ENCODE measurements at places on chromosomes 3 and 15.
A peak's percentile ranks its signal among the peaks of the same experiment; 100 is the strongest.

DNA sequence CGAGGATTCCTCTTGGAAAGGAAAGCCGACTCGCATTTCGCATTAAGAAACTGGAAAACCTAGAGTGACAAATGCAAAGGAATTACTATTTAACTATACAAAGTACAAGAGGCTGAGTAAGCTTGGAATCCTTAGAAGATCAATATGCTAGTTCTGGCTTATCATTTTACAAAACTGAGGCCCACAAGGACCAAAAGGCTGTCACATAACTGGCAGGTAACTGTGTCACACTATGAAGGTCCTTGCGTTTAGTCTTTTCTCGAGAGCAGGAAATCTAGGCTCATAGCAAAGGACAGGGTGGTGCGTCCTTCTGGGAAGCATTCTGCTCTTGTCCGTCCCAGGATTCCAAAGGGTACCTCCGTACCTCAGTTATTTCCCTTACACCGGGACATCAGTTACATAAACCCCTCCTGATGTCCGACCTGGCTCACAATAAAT, 629 bp downstream of the RPL24 start:
- no peak for DNase-seq

DNA sequence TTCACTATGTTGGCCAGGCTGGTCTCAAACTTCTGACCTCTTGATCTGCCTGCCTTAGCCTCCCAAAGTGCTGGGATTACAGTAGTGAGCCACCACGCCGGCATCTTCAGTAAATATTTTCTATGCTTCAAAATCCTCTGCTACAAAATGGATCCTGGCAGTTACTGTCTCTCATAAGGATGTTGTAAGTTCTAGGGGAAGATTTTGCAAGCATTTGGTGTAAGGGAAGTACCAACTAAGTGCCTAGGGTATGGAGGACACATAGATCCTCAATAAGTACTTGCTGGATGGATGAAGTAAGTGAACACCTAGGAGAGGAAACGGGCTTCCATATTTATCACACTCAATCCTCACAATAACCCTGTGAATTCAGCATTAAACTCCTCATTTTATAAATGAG, 6.6 kb downstream of the TM4SF4 start:
- DNase-seq = no peak

DNA sequence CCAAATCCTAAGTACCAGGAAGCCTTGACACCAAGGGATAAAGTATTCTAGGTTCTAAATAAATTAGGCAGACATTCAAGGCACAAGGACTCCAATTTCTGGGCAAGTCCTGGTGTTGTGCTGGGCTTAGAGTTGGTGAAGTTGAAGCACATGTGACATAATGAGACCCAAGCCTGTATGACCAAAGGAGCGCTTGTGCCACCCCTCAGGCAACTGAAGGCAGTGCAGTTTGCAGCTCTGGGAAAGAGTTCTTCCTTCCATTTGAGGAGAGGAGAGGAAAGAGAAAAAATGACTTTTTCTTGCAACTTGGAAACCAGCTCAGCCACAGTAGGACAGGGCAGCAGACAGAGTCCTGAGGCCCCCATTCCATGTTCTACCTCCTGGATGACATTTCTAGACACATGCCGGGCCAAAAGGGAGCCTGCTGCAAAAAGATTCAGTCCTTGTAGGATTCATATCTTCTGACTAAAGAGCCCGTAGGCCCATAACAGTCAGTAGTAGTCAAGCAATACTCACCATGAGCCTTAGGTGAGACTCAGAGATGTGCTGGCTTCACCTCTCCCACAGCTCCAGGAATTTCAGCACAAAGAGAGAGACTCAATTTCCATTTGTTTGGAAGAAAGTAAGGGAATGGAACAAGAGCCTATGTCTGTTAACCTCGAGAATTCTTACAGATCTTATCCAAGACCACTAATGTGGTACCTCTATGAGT, 588.8 kb upstream of the BCHE start:
- DNase-seq = no peak

- DNase-seq = no peak
Observed at GRCh38 chr3:73144828-73145227, 83.4 kb downstream of the EBLN2 start.

DNA sequence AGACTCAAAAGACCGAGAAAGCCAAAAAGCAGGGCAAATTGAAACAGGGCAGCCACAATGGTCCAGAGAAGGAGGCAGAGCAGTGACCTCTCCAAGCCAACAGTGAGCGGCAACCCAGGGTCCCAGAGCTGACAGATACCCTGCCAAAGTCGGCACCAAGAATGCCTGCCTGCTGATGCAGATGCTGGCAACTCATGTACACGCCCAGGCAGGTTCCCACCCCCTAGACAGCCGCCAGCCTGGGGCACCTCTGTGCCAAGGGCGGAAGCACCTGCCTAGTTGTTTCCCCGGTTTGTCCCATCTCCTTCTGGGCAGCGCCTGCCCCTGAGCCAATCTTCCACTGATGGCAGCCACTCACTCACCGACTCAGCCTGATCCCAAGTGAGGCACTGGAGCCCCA, 22.1 kb downstream of the KLHL25 start:
- DNase-seq = no peak

DNA sequence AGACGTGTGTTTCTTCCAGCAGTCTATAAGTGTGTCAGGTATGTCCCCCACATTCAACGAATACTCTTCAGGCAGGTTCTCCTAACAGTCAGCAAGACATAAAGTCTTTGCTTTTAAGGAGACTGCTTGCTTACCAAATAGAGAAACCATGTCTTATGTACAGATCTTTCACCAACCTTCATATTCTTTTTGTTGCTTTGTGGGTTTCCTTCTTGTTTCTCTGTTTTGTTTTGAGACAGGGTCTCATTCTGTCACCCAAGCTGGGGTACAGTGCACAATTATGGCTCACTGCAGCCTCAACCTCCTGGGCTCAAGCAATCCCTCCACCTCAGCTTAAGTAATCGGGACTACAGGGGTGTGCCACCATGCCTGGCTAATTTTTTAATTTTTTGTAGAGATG, 14.3 kb downstream of the DYNC1LI1 start:
- DNase-seq = no peak

DNA sequence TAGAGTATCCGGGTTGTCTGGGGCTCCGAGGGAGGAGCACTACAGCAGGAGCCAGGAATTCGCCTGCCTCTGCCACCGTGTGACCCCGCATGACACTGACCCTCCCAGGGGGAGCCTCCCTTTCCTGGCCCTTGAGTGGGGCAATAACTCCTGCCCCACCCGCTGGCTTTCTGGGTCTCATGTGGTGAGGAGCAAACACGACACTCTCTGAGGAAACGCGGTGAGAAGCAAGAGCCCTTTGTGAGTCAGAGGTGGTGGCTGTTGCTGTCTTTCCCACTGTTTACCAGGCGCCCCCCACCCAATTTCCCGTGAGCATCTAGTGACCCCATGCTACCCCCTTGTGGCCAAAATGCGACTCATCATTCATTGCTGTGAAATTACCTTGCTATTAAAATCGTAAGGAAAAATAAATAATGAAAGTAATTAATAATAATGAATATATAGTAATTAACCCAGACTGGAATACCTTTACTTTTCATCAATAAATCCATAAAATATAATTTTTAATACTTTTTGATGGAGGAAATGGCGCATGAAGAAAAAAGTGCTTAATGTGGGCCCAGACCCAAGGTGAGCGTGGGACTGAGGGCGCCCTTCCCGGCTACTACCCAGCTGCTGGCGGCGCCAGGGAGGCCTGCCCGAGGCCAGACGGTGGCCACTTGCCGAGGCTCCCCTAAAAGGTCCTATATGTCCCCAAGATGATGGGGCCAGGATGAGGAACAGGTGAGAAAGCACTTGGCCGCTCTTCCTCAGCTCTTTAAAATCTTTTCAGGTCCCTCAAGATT, 29.3 kb downstream of the CCNL1 start:
- peak; percentile 10 for DNase-seq

GRCh38 chr3:50260942-50261441, 8.0 kb upstream of the SEMA3B start:
- no peak for DNase-seq

GRCh38 chr3:88921986-88922385, 185.4 kb upstream of the EPHA3 start:
- DNase-seq = no peak

DNA sequence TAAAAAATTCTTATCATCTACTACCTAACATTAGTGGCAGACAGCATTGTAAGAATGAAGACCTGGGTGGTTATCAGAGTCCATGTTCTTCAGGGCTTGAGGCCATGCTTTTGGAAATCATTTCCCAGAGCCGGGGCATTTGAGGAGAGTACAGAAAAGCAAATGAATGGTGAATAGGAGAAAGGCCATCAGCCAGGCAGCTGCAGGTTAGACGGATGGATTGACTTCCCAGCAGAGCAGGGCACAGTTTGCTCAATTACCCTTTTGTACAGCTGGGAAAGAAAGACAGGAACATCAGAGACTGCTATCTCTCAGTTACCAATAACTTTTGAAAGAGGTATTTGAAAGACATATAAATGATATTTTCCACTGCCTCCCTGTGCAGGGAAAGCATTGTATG, 135.6 kb downstream of the ALCAM start:
- no peak for DNase-seq

GRCh38 chr15:79967298-79968182, 3.5 kb downstream of the BCL2A1 start:
- no peak for DNase-seq

GRCh38 chr15:50594311-50594710, 47.8 kb upstream of the USP50 start:
- DNase-seq = no peak

DNA sequence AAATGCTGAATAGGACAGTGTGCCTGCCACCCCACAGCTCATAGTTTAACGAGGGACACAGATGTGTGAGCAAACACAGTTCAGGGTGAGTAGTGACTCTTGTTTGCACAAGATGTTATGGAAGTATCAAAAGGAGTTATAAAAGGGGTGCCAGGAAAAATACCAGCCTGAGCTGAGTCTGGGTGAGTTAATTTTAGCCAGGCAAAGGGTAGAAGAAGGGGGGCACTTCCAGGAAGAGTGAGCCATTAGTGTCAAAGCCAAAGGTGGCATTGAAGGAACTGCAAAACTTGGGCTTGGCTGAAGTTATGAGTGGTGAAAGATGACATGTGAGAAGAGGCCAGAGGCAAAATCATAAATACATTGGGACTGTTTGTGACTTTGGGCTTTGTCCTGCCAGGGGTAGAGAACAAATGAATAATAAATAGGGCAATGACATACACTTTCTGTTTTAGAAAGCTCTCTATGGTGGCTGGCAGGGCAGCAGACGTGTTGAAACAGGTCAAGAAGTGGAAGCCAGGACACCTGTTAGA, 1.9 kb upstream of the SPPL2A start:
- DNase-seq = no peak

DNA sequence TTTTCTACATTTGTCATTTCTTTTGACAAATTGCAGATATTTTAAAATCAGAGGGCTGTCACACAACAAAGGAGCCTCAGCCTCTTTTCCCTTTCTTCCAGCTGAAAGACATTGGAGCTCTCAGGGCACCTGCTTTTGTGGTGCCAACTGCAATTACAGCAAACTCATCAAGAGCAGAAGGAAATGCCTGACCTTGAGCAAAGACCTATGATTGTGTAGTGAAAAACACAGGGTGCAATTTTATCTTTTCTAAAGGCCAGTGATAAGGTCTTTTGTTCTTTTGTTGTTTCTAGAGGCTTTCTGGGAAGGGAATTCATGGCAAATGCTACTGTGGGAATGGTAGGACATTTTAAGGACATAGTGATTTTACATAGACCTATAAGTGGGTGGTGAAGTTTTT, 214.3 kb downstream of the OXSM start:
- DNase-seq = no peak

DNA sequence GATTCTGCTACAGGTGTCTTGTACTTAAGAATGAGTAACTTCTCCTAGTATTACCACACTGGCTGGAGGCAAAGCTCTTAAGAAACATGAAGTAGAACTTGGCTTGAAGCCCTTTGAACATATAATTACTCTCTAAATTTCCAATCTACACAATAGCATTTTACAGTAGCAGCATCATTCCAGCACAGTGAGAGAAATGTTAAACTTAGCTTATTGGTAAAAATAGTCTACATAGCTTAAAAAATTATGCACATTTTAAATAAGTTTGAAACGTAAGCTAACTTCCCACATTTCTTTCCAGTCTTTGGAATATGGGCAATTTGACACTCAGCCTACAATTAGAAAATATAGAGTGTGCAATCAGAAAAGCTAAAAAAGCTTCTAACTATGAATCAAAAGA, 32.8 kb upstream of the TOP2B start:
- no peak for DNase-seq

GRCh38 chr3:51099794-51100535, 285.1 kb upstream of the MANF start:
- peak; percentile 13 for DNase-seq

- no peak for DNase-seq
Observed at GRCh38 chr3:30315447-30315846, 291.0 kb upstream of the TGFBR2 start.

- no peak for DNase-seq
Observed at GRCh38 chr3:130671545-130672312, 74.9 kb downstream of the PIK3R4 start.

GRCh38 chr3:166351461-166351860, 514.2 kb upstream of the BCHE start:
- no peak for DNase-seq

- DNase-seq = no peak
Observed at GRCh38 chr3:171772427-171773056, 37.7 kb downstream of the PLD1 start.

DNA sequence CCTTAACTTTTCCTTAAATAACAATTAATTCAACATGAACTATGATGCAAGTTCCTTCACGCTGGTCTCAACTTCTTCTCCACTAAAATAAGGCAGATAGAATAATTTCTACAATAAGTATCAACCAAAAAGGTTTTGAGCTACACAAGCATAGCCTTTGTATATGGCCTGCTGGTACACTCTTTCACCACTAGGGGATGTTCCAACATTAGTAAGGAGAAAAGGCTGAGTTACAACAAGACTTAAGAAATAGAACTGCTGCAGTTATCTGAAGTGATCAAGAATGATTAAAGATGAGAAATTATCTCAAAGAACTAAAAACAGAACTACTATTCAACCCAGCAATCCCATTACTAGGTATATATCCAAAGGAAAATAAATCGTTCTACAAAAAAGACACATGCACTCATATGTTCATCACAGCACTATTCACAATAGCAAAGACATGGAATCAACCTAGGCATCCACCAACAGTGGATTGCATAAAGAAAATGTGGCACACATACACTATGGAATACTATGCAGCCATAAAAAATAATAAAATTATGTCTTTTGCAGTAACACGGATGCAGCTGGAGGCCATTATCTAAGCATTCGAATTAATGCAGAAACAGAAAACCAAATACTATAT, 14.4 kb downstream of the ATP13A3 start:
- no peak for DNase-seq

DNA sequence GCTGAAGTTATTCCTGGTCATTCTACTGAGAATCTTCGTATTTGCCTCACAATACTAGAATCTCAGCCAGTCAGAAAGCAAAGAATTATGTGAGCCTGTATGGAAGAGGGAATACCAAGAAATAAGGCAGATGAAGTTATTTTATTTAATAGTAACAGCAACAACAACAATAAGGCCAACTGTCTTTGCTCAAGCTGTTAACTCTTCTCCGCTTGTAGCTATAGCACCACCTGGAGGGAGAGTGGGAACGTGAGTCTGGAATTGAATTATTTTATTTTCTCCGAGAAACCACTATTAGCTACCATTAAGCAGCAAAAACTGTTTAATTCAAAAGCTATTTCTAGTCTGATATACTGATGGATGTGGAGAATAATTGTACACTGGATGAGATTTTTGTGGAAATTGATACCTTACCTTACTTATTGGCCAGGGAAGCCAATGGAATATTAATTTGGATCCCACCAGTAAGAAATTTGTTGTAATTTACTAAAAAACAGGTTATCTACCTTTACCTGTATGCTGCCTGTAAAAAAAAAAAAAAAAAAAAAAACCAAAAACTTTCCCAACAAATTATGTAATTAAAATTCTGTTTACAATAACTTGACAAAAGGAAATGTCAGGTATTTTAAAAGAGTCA, 50.1 kb downstream of the CALML4 start:
- no peak for DNase-seq

All from fibroblast of skin of left biceps (primary cell).